BJ (cell line): ENCODE measurements at places on chromosomes 12 and 14.

DNA sequence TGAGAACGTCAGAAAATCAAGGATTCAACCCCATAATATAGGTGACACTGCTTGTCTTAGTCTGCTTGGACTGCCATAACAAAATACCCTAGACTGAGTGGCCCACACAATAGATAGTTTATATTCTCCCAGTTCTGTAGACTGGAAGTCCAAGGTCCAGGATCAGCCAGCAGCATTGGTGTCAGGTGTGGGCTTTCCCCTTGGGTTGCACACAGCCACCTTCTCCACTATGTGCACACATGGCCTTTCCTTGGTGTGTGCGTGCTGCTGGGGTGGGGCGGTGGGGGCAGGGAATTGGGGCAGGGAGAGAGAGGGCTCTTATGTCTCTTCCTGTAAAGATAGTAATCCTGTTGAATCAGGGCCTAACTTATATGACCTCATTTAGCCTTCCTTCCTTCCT, 106.4 kb downstream of the SLC25A47 start:
- DNase-seq = no peak

DNA sequence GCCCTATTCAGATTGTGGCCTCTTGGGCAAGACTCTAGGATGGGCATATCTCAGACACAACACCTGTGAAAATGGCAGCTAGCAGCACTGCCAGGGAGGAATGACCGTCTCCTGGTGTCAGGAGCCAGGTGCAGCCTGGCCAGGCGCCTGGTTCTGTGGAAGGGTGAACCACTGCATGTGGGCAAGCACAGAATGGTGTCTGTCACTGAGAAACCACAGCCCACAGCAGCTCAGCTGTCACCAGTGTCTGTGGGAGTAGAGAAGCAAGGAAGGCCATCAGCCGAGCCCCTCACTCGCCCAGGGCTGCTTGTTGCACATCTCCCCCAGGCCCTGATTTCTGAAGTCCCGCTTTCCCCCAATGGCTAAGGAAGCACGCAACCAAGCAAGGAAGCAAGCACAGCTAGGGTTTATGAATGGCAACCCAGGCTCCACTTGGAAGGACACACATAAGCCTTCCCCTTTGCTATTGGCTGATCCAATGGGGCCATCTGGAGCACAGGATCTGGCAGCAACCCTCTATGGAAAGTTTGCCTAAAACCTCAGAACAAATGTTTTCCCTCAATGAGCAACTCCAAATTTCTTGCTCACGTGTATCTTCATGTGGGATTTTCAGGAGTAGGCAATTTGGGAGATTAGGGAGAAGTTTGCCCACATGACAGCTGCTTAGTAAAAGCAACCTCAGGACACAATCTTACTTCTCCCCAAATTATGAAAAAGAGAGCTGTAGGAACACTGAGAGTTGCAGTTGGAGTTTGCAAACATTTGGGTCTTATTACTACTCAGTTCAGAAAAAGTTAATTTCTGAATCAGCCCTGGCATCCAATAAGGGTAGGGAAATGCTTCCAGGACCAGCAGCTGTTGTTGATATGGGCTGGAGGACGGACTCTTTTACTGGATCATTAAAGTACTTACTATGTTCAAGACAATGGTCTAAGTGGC, 44.7 kb downstream of the GPHB5 start:
- no peak for DNase-seq

- no peak for DNase-seq
These were observed 17.7 kb downstream of the OR6S1 start for GRCh38 chr14:20623798-20624197.

DNA sequence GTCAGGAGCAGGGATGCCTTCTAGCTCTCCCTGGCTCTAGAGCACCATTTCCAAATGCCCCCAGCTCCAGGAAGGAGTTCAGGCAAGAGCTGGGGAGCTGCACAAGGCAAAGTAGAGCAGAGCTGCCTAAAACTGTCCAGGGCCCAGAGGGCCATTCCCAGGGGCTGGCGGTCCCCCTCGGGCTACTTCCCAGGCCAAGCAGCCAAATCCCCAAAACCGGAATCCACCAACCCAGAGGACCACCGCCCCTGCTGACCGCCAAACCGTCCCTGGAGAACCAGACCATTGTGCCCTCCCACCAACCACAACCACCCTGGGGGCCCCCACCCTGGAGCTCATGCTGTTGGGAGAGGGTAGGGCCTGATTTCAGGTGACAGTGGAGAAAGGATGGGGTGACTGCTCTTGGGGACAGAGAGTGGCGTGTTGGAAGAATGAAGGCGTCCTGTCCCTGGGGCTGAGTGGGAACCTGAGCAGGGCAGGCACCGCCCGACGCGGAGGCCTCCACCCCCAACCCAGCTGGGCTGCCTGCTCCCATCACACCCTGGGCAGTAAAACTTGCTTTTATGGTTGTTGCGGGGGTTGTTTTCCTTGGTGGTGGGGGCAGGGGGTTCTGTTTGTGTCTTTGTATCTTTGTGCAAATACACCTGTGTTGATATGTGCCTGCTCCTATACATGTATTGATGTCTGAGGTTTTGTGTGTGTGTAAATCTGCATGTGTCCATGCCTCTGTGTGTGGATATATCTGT, 24.0 kb upstream of the KRT78 start:
- DNase-seq = no peak

GRCh38 chr14:101590616-101591015, 29.3 kb downstream of the DIO3 start:
- no peak for DNase-seq

DNA sequence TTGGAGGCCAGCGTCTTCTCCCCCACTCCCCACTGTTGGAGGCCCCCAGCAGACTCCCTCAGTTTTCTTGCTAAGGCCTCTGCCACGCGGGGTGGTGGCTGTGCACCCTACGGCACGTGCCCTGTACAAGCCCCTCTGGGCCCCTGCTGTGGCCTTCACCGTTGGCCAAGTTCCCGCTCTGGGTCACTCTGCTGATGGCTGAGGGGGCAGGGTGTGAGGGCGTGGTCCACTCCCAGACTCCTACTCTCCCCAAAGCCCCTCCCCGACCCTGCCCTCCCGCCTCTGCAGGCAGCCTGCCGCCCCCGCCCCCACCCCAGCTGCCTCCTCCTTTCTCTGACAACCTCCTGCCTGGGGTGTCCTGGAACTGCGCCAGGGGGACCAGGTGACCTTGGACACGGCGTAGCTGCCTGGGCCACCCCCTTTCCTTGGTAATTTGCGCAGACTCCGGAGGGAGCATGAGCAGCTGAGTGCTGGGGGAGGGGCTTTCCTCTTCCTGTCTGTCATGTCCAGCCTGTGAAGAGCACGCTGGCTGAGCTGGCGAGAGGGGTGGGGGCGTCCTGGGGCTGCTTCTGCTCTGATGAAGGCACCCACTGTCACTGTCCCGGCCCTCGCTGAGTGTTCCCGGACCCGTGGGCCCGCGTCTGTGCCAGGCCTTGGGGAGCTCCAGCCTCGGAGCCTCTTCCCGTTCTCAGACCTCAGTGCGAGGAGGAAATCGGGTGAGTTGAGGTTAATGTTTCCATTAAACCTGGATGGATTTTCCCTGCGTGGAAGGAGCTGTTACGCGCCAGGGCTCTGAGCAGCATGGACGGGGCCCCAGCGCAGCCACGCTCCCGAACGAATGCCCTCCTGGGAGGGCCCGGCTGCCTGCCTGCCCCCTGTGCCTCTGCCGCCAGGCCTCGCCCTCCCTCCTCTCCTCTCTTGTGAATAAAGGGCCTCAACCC, 85.0 kb downstream of the KIF26A start:
- no peak for DNase-seq

GRCh38 chr12:110111476-110112334, 12.5 kb upstream of the IFT81 start:
- no peak for DNase-seq

DNA sequence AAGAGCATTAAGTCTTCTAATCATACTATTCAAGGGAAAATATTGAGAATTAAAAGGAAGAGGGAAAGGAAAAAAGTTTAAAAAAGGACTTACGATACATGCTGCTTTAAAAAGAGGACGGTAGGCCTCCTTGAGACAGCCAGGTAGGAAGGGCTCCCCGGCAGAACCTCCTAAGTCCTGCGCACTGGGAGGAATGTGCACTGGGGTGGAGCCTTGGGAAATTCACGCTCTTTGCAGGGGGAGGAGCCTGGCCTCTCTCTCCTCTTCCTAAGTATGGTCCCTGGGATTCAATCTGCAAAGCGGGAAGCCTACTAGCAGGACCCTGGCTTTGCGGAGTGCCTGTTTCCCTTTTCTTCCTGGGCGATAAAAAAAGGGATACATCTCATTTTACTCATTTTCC, 553.0 kb downstream of the RPS29 start:
- no peak for DNase-seq

- DNase-seq = no peak
These were observed 404.2 kb downstream of the ETNK1 start for GRCh38 chr12:23029185-23029584.

DNA sequence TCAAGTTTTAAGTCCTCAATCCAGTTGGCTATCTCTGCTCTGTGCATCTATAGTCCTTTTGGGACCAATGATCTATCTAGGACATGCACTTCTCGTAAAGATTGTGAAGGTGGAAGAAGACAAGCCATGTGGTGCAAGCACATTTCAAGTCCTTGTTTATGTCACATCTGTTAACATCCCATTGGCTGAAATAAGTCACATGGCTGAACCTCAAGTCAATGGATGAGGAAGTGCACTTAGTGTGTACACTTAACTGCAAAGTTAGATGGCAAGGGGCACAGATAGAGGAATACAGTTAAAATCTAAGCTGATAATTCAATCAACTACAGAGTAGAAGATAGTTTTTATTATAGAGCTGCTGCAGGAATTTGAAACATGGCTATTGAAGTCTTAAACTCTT, 362.8 kb upstream of the TBX3 start:
- no peak for DNase-seq

GRCh38 chr12:131721548-131721947, 10.7 kb downstream of the SFSWAP start:
- DNase-seq = no peak

- DNase-seq = no peak
These were observed 138.7 kb upstream of the DYRK2 start for GRCh38 chr12:67509666-67510386.

- no peak for DNase-seq
These were observed 32.8 kb downstream of the SH2B3 start for GRCh38 chr12:111438481-111438880.

DNA sequence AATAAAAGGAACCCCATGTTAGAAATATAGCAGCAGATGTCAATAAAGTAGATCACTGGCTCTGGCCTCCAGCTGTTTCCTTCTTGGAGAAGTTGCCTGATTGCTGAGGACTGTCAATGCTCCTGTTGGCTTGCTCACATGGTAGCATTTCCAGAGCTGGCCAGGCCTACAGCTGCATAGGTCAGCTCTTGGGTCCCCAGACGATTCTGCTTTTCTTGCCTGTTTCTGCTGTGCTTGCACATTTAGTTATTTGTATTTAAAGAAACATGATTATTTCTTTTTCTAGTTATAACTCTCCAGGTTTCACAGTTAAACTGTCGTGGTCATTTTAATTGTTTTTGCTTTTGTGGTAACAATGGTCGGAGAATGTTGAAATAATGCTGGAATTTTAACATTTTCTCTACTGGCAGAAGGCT, 7.2 kb downstream of the NAV3 start:
- DNase-seq = no peak

DNA sequence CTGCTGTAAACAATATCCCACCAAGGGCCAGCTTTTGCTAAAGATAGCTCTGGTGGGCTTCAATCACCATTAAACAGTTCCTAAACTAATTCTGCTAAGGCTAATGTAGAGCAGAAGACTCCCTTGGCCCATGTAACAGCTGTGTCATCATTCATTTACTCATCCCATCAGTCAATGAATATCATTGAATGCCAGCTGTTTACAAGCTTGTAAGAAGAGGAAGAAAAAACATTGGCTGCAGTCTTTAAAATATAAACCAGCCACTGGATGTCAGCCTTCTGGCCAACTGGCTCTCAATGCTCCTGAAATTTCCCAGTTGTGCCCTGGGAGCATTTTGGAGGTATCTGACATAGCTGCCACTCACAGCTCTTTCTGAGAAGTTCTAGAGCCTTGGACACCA, 18.0 kb upstream of the MAP3K9 start:
- no peak for DNase-seq

GRCh38 chr12:79415746-79416435, 274.9 kb downstream of the PAWR start:
- no peak for DNase-seq

- DNase-seq = no peak
These were observed 311.9 kb upstream of the TBX3 start for GRCh38 chr12:114995891-114996290.

DNA sequence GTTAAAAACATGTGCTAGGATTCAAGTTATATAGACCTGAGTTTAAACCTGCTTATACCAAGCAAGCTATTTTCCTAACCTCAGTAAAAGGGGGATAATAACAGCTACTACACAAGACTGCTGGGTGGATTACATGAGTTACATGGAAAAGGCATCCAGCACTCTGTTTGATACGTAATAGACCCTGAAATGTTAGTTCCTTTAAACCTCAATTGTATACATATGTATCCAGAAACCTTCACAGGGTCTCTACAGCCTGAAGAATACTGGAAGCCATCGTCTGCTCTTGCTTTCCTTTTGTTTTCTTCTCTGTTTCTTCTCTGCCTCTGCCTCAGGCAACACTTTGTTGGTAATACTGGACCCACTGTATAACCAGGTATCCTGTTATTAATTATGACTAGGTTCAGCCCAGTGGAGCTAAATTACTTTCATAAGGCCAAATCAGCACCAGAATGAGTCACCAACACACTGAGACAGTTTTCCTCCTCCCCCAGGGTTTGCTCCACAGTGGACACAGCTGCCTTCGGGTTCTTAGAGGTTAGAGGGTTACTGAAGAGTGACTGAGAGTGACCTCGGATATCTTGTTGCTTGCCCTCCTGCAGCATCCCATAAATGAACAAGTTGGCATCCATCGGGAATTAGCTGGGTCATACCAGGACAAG, 127.1 kb downstream of the CAPZA3 start:
- peak; percentile 54 for DNase-seq

GRCh38 chr12:68885381-68885780, 47.6 kb downstream of the CPM start:
- no peak for DNase-seq

GRCh38 chr14:51097287-51097686, 2.4 kb upstream of the TRIM9 start:
- no peak for DNase-seq

GRCh38 chr14:35222872-35223466, 69.2 kb upstream of the PSMA6 start:
- DNase-seq = no peak

DNA sequence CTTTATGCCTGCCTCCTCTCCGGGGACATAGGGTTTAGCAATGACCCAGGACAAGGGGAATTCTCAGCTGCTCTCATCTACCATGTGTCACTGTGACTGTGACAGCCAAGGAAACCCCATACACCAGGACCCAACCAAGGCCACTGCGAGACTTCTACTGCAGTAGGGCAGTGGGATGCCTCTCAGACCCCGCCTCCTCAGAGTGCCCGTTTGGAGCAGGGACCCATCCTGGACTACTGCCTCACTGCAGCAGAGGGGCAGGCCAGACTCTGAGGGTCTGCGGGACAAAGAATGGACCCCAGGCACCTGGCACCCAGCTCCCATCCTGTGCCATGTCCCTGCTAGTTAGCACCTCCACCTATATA, 71.3 kb upstream of the DDX11 start:
- DNase-seq = no peak
